ENCODE measurements at places on chromosomes 5 and 9.

GRCh38 chr5:77957-78804, 13.8 kb upstream of the PLEKHG4B start:
- DNase-seq = no peak

DNA sequence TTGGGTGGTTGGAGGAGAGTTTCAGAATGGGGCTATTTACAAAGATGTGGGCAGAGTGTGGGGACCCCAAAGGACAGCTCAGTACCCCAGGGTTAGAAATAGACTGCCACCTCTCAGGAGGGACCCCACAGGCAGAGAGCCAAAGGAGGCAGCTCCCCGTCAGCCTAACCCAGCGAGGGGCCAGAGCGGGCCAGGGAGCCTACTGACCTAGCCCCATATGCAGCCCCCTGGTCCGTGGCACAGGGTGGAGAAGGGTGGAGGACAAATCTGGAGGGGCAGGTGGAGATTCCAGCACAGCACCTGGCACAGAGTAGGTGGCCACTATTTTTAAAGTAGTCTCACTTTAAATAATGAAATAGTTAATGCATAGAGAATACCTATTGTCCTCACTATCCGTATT, 67.2 kb upstream of the ANGPTL2 start:
- DNase-seq = no peak

DNA sequence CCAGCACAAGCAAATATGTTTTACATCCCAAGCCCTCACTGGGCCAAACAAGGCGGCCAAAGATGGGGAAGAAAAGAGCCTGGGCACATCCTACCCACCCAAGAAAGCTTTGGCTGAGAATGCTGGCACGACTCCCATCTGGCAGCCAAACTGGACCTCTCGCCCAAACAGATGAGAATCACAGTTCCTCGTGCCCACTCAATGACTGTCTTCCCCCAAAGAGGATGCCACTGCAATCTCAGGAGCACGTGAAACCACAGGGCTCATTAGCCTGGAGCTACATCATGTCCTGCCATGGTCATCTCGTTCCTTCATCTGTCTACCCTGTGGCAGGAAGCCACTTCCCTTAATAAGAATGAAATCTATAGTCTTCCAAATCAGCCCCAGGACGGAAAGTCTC, 536.8 kb downstream of the BNC2 start:
- no peak for DNase-seq

- no peak for DNase-seq
Observed at GRCh38 chr9:27529316-27530278, at the start of gene MOB3B. Gene MOB3B (minus strand): TSS chr9:27529814. CDS start chr9:27455550, 74,264 bp downstream.

DNA sequence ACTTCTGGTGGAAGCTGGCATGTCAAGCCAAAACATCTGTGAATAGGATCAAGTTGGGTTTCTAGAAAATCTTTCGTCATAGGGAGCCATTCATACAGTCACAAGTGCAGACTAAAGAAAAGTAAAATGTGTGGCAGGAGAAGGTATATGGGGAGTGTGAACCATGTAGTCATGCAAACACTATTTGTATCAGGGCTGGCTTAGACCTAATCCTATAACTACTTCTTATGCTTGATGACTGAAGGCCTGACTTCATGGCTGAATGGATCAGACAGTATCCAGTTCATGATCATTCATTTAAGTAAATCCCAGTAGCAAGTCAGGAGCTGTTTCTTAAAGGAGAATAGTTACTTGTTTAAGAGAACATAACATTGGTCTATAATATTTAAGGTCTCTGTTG, 63.8 kb upstream of the DAPK1 start:
- DNase-seq = no peak

DNA sequence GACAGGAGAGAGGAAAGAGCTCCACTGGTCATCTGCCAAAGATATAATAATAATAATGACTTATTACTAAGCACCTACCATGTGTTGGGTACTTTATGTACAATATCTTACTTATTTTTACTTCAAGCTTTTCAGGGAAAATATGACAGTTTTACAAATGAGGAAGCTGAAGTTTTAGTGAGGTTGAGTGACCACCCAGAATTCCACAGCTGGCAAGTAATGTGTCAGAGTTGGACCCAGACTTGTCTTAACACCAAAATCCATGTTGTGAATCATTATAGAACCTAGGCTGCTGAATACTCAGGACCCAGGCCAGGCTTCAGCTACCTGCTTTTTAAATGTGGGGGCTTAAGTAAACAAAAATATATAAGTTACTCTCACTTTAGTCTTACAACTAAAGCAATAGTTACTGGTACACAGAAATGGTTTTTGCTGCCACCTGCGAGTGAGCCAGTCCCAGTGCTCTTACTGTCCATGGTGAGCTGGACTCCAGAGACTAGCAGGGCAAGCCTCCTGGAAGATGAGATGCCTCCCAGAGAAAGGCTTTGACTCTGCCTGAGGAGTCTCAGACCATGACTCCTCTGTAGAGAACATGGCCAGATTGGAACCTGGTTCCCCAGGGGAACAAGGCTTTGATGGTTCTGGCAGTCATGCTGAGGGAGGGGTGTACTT, 29.9 kb downstream of the RUSC2 start:
- DNase-seq = no peak

GRCh38 chr9:1201262-1201661, 151.1 kb downstream of the DMRT2 start:
- no peak for DNase-seq

DNA sequence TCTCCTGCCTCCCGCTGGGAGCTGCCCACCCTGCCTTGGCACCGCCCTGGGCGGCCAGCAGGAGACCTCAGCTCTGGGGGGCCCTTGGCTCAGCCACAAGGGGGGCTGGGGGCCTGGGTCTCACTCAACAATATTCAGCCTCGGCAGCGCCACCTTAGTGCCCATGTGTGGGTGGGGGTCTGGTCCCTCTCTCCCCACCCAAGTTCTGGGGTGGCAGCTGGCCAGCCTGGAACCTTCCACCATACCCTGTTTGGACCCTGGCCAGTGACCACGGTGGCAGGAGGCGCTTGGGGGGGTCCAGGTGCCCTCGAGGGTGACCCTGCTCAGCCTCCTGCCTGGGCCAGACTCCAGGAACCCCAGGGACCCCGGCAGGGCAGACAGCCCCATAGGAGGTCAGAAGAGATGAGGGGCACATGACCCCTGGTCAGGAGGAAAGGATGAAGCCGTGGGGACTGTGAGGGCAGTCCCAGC, 22.2 kb downstream of the NKD2 start:
- DNase-seq = no peak

- DNase-seq = no peak
Observed at GRCh38 chr5:151678713-151679112, 8.0 kb downstream of the SPARC start.

DNA sequence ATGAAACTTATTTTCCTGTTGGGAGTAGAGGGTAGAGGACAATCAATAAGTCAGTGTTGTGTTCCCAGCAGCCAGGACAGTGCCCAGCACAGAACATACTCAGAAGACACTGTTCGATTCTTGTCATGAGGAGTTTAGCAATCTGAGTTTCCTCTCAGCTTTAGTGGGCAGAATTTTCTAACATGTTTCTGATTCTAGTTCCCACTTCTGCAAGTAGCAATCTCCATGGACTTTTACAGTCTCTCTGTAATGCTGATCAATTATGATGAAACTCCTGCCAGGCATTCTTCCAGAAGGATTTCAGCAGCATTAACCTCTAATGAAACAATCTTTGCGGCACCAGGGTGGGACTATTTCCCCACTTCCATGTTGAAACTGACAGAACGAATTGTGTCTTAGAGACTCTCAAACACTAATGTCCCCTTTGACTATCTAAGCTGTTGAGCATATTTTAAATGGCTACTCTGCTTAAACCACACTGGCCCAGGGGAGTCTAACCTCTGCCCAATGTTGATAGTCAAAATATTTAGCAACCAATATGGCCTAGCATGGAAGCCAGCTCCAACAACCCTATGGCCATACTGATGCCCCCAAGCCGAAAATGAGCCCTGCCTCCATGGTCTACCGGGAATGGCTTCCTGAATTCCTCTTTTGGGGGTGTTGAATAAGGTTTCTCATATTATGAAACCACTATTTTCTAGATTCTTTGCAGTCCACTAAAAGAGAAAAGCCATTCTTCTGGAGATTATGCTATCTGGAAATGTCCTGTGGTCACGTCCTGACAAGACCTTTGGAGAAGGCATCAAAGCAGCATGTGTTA, 484.3 kb downstream of the BNC2 start:
- no peak for DNase-seq

- DNase-seq = no peak
Observed at GRCh38 chr9:113570106-113570505, 106.6 kb downstream of the RGS3 start.

DNA sequence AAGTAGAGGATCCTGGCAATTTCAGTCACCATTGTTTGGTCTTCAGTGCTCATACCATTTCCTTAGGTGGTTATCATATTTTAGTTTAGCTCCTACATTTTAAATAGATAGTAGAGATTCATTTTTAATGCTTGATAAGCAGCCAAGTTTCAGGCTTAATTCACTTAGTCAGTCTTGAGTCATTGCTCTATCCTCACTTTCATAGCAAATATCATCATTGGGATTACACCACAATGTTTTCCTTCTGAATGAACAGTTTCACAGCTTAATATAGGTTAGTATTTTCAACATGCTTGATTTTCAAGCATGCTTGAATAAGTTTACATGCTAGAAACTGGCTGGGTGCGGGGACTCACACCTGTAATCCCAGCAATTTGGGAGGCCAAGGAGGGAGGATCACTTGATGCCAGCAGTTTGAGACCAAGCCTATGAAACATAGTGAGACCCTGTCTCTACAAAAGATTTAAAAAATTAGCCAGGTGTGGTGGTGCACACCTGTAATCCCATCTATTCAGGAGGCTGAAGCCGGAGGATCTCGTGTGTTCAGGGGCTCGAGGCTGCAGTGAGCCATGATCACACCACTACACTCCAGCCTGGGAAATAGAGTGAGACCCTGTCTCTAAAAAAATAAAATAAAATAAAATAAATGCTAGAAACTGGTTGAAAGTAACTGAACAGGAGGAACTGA, 339.9 kb downstream of the ADGRV1 start:
- DNase-seq = no peak

DNA sequence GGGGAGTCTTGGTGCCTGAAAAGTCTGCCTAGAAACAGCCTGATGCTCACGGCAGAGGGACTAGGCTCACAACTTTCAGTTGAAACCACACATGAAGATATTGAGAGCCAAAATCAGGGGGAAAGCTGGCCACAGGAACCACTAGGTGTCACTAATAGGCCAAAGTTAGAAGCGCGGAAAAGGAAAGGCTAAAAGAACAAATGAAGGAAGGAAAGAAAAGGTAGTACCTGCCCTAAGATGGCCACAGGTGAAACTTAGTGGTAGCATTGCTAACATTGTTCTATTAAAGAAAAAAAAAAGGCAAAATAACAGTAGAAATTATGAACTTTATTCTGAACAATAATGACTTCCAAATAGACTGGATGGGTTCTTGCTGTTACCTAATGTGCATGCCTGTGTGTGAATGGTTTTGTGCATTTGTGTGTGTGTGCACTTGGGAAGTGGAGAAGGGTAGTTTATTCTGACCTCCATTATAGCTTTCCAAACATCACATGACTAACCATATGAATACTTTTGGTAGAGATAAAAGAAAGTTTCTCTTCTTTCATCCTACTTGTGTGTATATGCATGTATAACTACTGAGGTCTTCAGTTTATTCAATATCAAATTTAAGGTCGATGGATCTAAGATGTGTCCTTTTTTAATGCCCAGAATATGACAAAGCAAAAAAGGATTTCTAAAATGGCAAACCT, 2.1 kb upstream of the RFESD start:
- no peak for DNase-seq

- no peak for DNase-seq
Observed at GRCh38 chr9:124392254-124392870, 22.9 kb downstream of the PSMB7 start.

GRCh38 chr5:42992088-42992879, 47.8 kb downstream of the ANXA2R start:
- no peak for DNase-seq

- DNase-seq = no peak
Observed at GRCh38 chr9:17625644-17626388, 47.0 kb downstream of the SH3GL2 start.

- DNase-seq = no peak
Observed at GRCh38 chr9:126773004-126773607, 31.7 kb upstream of the ZBTB43 start.

Measured in right renal cortex interstitium (tissue), 3 donors.